ENCODE measurements at places on chromosomes 7 and 10.

DNA sequence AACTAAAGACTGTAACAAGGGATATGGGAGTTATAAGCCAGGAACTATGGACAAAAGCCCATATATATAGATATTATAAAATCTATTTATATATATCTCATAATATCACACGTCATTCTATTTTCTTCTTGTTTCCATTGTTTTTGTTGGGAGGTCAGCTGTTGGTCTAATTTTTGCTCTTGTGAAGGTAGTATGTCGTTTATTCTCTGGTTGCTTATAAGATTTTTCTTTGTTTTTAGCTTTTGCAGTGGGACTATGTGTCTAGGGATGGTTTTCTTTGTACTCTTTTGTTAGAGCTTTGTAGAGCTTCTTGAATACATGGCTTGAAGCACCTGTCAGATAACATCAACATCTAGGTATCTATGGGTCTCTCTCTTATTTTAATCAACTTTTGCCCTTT lies 14.0 kb downstream of the ARL4A start:
- DNase-seq: no peak

GRCh38 chr10:130371666-130372065 lies 235.5 kb downstream of the GLRX3 start:
- no peak for DNase-seq

DNA sequence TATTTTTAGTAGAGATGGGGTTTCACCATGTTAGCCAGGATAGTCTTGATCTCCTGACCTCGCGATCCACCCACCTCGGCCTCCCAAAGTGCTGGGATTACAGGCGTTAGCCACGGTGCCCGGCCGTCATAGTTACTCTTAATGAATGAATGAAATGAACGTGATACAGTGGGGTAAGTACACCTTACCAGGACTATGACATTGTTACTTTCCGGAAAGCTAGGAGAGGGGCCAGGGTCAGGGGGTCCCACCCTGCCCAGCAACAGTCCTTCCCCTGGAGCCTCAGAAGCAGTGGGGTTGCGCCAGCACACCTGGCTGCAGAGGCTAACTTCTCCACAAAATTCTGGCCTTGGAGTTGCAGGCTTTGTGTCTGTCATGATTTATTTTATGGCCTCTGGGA lies 21.4 kb downstream of the VSTM4 start:
- no peak for DNase-seq

- no peak for DNase-seq
These were observed 75.3 kb upstream of the GRB10 start for GRCh38 chr7:50857804-50858489.

DNA sequence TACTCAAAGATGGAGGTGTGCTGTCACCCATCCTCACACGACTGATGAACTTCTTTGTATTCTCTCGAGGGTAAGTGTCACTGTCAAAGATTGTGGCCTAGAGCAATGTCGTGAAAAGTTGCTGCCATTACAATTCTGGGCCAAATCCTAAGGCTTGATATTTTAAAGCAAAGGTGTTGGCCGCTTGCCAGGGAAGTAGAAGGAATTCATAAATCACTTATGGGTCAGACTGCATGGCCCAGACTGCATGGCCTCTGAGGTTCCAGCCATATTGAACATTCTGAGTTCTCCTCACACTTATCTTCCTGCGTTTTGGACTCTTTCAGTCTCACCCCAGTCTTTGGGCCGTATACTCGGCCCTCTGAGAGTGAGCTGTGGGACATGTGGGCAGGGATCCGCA lies 8.6 kb downstream of the MEST start:
- DNase-seq: no peak

DNA sequence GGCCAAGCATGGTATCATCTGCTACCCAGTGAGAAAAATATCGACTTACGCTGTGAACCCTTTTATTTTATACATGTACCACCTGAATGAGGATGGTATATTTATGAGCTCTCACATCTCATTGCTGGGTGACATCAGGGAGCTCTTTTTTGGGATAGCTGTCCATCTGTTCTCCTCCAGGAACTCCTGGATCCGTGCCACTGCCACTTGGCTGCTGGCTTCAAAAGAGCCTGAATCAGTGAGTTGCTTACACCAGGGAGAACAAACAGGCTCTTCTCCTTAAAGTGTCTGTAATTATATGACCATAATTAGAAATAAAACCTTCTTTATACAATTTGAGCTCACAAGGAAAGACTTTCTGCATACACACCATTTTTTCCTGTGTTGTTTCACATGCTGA lies 106.2 kb downstream of the KAT6B start:
- DNase-seq: peak; percentile 75

GRCh38 chr7:121531175-121532070 lies 135.3 kb upstream of the FAM3C start:
- DNase-seq: no peak

GRCh38 chr7:80859272-80859970 lies 59.4 kb downstream of the SEMA3C start:
- DNase-seq: peak; percentile 24

- no peak for DNase-seq
These were observed 28.5 kb downstream of the HSPA12A start for GRCh38 chr10:116713846-116714245.

GRCh38 chr7:2196381-2197378 lies 36.1 kb downstream of the MAD1L1 start:
- no peak for DNase-seq

- DNase-seq: no peak
These were observed 18.7 kb downstream of the ECHDC3 start for GRCh38 chr10:11760861-11761260.

- DNase-seq: no peak
These were observed at the start of gene LIPK for GRCh38 chr10:88705958-88706357. LIPK (plus strand) TSS chr10:88706249; CDS start chr10:88724544, 18,295 bp downstream.

DNA sequence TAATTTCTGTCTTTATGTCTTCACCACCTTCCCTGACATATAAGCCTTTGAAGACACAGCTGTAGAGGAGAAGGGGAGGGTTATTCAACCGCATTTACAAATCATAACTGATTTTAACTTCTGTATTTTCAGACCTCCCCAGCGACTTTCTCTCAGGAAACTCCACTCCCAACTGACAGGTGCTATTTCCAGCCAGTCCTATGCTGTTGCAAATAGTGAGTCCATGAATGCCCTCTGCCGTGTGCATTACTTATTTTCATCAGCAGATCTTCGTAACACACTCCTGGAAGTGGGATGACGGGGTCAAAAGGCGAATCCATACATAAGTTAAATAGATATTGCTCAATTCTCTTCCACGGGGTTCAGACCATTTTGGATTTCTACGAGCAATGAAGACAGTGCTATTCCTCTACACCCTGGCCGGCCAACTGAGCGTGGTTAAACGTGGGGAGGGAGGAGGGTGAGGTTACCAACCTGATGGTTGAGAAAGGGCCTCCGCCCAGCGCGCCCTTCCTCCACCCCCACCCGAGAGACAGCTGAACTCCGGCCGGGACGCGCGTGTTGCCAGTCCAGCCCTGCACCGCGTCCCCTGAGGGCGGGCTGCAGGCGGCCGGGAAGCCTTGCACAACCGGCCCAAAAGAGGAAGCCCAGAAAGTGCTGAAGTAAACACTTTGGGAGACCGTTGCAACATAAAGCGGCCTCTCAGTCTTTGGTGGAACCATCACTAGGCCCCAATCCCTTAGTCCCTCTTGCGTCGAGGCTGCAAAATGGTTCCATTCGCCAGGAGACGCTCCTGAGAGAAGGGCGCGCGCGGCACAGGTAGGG lies at the start of gene APBB1IP:
Gene APBB1IP, plus strand, starts transcription at position 705 of the 825 bp plus-strand sequence. CDS start 53,986 bp downstream, outside the sequence.
- no peak for DNase-seq

- no peak for DNase-seq
These were observed 368.8 kb upstream of the ZMIZ1 start for GRCh38 chr10:78699971-78700370.

DNA sequence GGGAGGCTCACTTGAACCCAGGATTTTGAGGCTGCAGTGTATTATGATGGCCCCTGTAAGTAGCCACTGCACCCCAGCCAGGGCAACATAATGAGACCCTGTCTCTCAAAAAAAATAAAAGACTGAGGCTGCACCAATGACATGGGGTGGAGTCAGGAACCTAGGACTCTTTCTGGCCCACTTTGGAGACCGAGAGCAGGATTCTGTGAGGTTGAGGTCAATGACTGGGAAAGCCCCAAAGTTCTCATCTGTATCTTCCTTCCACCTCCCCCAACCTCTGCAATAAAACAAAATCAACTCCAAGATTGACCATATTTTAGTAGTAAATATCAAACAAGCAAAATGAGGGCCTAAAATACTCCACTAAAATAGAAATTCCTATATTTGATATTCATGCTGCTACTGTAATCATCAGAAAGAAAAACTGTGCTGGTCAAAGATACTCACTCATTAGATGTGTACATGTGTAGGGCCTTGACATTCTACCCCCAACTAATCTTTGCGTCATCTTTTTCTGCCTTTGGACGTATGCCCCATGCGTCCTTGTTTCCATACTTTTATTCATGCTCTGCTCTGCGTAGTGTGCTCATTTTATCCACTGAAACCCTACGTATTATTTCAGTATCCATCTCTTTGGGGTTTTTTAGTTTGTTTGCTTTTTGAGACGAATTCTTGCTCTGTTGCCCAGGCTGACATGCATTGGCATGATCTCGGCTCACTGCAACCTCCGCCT lies 23.8 kb downstream of the WBP1L start:
- no peak for DNase-seq

DNA sequence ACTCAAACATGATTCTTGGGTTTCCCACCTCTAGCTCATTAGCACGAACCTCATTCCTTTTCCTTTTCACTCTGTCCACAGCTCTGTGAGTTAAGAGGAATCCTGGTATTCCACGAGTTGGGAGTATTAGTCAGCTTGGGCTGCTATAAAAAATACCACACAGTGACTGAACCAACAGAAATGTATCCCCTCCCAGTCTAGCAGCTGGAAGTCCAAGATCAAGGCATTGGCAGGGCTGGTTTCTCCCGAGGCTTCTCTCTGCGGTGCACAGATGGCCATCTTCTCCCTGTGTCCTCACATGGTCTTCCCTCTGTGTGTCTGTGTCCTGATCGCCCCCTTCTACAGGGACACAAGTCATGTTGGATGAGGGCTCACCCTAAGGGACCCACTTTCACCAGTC lies 261.6 kb downstream of the TNS3 start:
- no peak for DNase-seq

DNA sequence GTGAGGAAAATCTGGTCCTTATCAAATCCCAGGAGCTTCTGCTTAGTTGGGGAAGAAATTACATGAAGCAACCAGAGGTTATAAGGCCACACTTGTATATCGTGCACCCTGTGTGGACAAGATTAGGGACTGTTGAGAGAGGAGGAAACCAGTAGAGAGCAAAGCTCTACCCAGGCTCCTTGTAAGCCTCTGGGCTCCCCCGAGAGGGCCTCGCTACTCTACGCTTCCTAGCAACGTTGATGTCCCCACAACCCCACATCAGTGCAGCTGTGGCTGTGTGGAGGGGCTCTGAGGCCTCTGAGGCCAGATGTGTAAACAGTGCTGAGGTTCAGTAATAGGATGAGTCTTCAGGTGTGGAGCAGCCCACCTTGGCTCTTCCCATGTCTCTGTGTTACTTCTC lies 16.0 kb downstream of the HIF1AN start:
- no peak for DNase-seq

DNA sequence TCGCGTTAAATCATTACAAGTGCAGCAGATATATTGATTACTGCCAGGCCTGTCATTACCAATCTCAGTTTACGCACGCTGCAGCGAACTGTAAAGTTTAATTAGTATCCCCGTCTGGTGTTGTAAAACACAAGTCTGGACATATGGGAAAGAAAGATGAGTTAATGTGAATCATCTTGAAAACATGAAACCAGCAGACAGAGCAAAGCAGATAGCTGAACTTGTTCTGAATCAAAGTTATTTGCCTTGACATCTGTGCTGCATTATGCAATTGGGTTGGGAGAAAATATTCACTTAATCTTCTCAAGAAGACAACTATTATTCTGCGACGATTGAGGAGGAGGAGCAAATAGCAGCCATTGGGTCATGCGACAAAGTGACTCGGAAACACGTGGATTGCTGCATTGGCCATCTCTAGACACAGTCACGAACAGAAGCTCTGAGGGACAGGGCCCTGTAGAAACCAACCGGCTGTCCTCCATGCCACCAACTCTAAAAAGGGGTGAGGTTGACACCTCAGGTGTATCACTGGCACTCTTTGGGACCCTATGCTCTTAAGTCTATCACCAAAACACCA lies 156.3 kb upstream of the C7orf33 start:
- DNase-seq: no peak

GRCh38 chr10:129114588-129114987 lies 352.5 kb upstream of the MGMT start:
- DNase-seq: no peak

DNA sequence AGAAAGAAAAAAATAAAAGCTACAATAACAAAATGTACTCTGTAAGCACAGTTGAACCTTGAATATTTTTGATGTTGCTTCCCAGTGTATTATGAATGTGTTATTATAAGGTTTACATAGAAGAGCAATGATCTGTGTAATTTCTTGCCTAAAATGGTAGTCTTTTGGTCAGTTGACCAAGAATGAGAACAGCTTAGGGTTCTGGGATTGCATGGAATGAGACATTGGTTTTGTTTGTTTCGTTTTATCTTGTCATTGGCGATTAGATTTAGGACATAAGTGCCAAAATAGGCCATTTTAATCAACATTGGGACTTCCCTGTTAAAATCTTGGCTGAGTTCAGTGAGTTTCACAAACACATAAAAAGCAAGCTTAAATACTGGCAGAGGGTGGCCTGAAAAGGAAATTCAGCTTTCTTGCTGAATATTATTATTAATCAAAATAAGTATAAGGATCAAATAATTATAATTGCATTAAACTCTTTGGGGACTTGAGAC lies 49.1 kb upstream of the GLCCI1 start:
- DNase-seq: no peak

- no peak for DNase-seq
These were observed 270.7 kb downstream of the RPS24 start for GRCh38 chr10:78304091-78305045.

Measured in MG63 (cell line).